ENCODE measurements at places on chromosomes 6 and 20. TPM values are rescaled to one million over a fixed set of nuclear protein-coding genes. Genes with fewer than 3 reads are reported as not detected.

DNA sequence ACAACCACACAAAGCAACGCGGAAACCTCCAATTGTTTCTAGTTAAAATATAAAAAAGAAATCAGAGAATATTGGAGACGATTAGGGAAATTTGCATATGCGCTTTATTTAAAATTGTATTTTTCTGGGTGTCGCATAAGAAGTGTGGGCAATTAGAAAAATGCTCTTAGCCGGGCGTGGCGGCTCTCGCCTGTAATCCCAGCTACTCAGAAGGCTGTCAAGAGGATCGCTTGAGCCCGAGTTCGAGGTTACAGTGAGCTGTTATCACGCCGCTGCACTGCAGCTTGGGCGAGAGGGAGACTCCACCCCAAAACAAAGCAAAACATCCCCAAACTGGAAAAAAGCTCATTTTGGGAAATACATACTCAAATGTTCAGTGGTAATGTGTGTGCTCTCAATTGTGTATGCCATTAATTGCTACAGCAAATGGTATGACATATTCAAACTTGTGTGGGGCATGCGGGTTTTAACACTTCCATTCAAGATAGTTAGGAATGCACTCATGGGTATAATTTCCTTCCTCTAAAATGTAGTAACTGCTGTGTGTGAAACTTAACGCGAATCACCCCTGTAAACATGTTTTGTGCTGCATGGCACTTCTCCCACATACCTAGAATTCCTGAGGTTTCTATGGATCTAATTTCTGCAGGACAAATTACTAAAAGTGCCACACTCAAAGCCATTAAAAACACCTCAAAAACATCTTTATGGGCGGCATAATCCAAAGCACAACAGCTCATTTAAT is 54.7 kb upstream of the HFE start:
- DNase-seq = no peak

- DNase-seq = no peak
Measured at GRCh38 chr20:41650231-41650948, 32.2 kb upstream of the CHD6 start.

The CST2 gene
- polyA plus RNA-seq = not detected

The OPRM1 gene
- polyA plus RNA-seq = not detected

- no peak for DNase-seq
Measured at GRCh38 chr6:71486461-71486860, 197.8 kb downstream of the OGFRL1 start.

- DNase-seq = no peak
Measured at GRCh38 chr20:60142587-60142986, 184.4 kb downstream of the CDH26 start.

- no peak for DNase-seq
Measured at GRCh38 chr20:41178904-41179432, 41.6 kb downstream of the PLCG1 start.

DNA sequence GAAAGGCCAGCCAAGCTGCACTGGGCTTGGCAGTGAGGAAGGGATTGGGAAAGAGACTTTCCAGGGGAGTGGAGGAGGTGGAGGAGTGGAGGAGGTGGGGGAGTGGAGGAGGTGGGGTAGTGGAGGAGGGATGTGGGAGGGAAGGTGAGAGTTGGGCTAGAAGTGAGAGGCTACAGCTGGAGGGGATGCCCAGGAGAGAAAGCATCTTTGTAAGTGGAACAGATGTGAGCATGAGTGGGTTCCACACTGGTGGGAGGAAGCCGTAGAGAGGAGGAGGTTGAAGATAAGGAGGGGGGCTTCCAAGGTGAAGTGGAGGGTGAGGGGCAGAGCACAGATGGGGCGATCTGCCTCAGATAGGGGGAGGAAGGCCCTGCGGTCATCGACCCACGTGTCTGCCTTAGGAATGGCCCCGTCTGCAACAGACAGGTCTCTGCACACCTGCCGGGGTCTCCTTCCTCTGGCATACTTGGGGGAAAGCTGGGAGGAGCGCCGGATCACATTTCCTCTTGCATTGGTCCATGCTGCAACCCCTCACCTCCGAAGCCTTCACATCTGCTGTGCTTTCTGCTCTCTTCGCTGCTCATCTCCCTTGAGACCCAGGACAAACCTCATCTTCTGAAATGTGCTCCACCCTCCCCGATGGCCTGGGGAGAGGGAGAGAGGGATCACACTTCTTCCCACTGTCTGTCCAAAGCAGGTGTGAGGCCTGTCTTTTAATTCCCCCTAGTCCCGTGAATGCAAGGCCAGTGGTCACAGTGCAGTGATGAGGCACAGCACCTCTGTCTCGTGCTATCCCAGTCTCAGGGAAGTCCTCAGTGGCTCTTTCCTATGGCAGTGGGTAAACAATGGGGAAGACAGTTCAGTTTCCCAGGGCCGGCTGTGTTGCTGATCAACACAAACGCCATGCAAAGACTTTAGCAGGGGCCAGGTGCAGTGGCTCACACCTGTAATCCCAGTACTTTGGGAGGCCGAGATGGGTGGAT is 48.6 kb upstream of the SNX9 start:
- DNase-seq = no peak

GRCh38 chr6:117477988-117478852 is 4.3 kb upstream of the DCBLD1 start:
- DNase-seq = no peak

- DNase-seq = no peak
Measured at GRCh38 chr20:6829510-6830116, 62.1 kb downstream of the BMP2 start.

GRCh38 chr20:36177716-36178115 is 23.2 kb downstream of the EPB41L1 start:
- no peak for DNase-seq

DNA sequence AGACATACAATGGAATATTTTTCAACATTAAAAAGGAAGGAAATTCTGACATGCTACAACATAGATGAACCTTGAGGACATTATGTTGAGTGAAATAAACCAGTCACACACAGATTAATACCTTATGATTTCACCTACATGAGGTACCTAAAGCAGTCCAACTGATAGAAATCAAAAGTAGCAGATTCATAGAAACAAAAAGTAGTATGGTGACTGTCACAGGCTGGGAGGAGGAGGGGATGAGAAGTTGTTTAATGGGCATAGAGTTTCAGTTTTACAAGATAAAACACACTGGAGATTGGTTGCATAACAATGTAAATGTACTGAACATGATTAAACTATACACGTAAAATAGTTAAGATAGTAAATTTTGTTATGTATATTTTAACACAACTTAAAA is 48.5 kb upstream of the OLIG3 start:
- no peak for DNase-seq

The HLA-DQB2 gene
- 0.72 TPM for polyA plus RNA-seq

The C6orf15 gene
- polyA plus RNA-seq = not detected

DNA sequence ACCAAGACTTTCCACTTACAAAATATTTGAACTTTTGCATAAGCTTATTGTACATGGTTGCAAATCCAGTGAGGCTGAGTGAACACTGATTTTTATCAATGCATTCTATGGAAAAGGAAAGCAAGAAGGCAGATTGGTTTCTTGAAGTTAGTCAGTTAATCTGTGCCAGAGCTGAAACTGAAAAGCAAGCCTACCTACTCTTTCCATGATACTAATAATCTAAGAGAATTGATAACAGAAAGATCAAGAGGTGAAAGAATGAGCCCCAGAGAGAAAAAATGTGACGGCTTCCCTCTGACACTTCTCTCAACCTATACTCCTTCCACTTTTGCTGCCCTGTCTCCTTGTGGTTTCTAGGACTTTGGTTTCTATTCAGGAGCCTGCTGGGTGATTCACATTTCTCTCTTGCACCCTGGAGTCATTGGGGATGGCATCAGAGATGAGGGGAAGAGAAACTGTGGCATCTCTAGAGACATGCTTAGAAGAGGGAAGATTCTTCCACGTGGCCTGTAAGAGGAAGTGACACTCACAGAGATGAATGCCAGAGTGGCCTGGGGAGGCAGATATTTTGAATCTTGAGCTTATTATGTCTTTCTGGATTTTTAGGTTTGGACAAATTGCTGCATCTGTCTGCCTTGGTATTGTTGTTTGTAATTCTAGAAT is 158.6 kb upstream of the RIMS1 start:
- no peak for DNase-seq

- no peak for DNase-seq
Measured at GRCh38 chr20:8667306-8667705, 401.6 kb upstream of the PLCB4 start.

The RBM24 gene
- 0.82 TPM for polyA plus RNA-seq

GRCh38 chr20:49624317-49624716 is 56.4 kb upstream of the PTGIS start:
- no peak for DNase-seq

GRCh38 chr20:43009532-43009931 is 180.2 kb downstream of the PTPRT start:
- no peak for DNase-seq

DNA sequence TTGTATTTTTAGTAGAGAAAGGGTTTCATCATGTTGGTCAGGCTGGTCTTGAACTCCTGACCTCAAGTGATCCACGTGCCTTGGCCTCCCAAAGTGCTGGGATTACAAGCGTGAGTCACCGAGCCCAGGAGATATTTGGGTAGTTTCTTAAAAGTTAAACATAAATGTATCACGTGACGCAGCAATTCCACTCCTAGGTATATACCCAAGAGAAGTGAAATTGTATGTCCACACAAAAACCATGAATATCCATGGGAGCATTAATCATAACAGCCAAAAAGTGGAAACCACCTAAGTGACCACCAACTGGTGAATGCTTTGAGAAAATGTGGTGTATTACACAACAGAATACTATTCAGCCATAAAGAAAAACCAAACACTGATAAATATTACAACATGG is 164.8 kb downstream of the MRPL14 start:
- DNase-seq = no peak

- DNase-seq = no peak
Measured at GRCh38 chr6:161130541-161130940, 139.0 kb downstream of the MAP3K4 start.

The CALHM4 gene
- polyA plus RNA-seq = 0.94 TPM

The MOG gene
- not detected for polyA plus RNA-seq

DNA sequence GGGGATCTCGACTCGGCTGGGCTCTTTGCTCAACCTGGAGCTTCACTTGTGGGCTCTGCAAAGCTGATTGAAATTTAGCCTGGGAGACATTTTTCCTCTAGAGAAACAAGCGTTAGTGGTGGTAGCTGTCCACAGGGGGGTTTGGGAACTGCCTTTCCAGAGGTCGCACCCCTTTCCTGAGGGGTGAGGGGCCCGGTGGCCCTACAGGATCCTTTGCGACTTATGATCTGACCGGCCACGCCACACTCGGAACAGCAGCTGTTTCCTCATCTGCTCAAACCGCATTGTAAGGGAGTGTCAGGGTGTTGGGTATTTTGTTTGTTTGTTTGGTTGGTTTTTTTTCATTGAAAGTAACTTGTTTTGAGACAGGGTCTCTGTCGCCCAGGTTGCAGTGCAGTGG is 21.0 kb downstream of the PNLDC1 start:
- no peak for DNase-seq

DNA sequence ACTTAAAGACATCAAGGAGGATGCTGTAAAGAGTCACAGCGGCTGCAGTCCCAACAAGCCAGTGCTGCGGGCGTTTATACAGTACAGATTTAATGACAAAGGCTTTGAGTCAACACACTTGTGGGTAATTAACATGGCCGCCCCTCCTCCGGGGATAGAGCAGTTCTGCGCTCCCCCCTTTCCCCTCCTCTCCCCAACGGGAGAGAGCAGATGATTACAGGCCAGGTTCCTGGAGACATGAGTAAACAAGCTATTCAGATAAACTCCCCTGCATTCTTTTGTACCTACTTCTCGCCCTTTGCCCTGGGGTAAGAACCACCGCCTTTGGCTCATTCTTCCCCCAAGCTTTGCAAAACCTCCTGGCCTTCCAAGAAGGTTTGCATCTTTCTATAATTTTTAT is 23.6 kb upstream of the FABP7 start:
- DNase-seq = no peak

The ZNF831 gene
- polyA plus RNA-seq = 0.07 TPM

DNA sequence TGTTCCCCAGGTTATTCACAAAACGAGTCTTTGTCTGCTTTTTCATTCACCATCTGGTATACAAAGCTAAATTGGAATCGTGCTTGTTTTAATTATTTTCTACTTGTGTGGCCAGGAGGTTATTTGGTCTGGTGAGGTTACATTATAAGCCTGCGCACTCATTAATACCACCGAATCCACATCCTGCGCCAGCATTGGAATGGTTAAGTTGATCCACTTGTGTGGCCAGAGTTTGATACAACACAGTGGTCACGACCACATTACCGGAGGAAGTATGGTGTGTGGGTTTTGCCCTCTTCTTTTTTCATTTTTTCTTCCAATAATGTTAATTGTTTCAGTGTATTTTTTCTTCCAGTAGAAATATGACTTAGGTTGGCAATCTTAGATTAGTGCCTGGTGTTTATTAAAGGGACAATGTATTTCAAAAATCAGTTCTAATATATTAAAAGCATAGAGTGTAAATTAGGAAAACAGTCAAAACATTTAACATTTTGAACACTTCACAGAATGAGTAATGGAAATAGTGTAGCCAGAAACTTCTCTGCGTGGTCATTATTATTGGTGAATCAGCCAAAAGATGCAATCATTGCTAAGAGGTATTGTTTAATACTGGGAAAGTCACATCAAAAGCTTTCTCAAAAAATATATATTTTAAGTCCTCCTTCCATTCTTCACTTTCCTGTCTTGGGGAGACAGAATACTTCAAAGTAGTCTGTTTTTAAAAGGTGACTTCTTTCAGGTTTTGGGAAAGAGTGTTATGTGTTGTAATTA is 84.5 kb downstream of the JARID2 start:
- no peak for DNase-seq

DNA sequence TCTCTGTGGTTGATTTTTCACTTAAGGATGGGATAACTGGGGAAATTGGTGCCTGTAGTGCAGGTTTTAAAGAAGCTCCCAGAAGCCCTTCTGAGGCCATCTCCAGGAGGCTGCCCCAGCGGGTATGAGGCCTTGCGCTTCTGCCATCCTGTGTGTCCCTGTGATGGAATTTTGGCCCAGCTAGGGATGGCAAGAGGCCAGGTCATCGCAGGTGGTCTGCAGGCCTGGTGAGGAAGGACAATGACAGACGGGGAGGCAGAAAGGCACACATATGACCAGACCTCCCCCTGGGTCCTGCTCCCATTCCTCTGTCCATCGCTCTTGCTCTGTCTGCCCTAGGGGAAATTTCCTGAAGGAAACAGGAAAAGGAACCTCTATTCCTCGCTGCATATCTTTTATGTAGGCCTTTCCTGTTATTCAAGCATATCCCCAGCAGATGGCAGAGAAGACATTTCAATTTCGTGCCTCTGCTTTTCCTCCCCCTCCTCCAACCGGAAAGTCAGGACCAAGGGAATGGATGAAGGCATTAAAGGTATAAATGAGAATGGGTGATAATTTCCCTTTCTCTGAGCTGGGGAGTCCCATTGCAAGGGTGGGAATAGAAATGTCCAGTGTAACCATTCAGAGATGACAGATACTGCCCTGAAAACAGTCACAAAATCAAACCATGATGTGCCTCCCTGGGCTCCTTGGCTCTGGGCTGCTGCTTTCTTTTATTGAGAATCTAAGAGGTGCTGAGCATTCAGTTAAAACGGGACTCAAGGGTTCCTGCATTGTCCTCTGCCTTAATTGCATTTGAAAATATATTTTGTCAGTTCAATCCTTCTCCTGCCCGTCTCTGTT is 17.6 kb upstream of the HLA-F start:
- no peak for DNase-seq

The RXRB gene
- polyA plus RNA-seq = 48.7 TPM

All from right renal cortex interstitium (tissue), 3 donors.